Upper lobe of left lung (tissue), 6 donors: ENCODE measurements at places on chromosomes 7 and 10. TPM values are rescaled to one million over a fixed set of nuclear protein-coding genes. Genes with fewer than 3 reads are reported as not detected.

The GFRA1 gene
- 1.4 TPM for total RNA-seq

The HOXA2 gene
- 0.30 TPM for total RNA-seq

The ZNF786 gene
- total RNA-seq, result 5.0 TPM

The ENTPD7 gene
- total RNA-seq, result 10.8 TPM

The GRID1 gene
- 4.2 TPM for total RNA-seq

The COL1A2 gene
- 150 TPM for total RNA-seq

The AFAP1L2 gene
- 9.6 TPM for total RNA-seq

The IFIT5 gene
- total RNA-seq, result 22.1 TPM

The SUGCT gene
- 1.4 TPM for total RNA-seq

The CRHR2 gene
- total RNA-seq, result not detected

The KCNIP2 gene
- total RNA-seq, result 4.3 TPM

The WDR86 gene
- total RNA-seq, result 2.0 TPM

The BICC1 gene
- total RNA-seq, result 4.1 TPM

The THSD7A gene
- 6.1 TPM for total RNA-seq

The ANKRD26 gene
- total RNA-seq, result 18.4 TPM

The MARVELD1 gene
- 49.4 TPM for total RNA-seq

The UNCX gene
- total RNA-seq, result not detected

The GPR15LG gene
- total RNA-seq, result not detected

The HMX2 gene
- not detected for total RNA-seq
